ENCODE measurements at places on chromosomes 13 and 19.

- DNase-seq, result no peak
Measured at GRCh38 chr13:74771964-74772363, 637.8 kb upstream of the KLF12 start.

DNA sequence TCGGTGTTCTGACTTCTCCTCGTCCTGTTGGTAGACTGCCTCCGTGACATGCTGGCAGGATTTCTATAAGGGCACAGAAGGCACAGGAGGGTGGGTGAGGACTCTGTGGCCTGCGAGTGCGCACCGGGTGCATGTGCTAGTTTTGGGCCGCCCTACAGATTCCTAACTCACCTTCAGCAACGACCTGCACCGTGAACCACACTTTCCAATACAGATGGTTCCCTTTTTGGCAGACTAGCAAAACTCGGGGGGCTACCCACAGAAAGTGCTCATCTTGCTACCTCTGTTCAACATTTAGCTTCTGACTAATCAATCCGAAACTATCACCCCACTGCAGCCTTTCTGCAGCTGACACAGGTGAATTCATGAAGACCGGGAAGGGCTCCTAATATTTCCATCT is 14.1 kb upstream of the AMER2 start:
- DNase-seq, result no peak

GRCh38 chr13:112451512-112452379 is 75.6 kb downstream of the SPACA7 start:
- no peak for DNase-seq

DNA sequence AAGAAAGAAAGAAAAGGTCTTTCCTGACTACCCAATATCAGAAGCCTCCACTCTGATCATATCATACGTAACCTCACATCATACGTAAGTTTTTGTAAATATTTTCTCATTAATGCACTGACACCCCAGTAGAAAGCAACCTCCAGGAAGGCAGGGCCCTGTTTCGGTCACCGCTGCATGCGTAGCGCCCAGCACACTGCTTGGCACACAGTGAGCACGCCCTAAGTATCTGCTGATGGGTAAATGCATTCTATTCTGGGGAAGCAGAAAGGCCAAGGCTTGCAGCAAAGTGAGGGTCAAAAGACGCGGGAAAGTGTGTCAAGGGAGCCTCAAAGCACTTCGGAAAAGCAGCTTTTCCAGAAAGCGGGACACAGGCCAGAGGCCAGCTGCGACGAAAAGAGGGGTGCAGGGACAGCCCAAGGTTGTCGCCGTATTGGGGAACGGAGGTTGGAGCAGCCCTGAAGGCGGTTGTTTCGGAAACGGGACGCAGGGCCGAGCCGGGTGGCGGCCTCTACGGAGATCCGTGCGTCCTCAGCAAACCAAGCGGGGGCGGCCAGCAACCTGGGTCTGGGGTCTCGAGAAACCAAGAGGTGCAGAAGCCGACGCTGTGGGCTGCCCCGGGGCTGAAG is 463 bp downstream of the SUGP1 start:
- DNase-seq, result peak; percentile 15

GRCh38 chr13:96837809-96838208 is 156.5 kb downstream of the OXGR1 start:
- DNase-seq, result no peak

GRCh38 chr13:64470751-64471150 is 2759.4 kb downstream of the PCDH9 start:
- DNase-seq, result no peak

DNA sequence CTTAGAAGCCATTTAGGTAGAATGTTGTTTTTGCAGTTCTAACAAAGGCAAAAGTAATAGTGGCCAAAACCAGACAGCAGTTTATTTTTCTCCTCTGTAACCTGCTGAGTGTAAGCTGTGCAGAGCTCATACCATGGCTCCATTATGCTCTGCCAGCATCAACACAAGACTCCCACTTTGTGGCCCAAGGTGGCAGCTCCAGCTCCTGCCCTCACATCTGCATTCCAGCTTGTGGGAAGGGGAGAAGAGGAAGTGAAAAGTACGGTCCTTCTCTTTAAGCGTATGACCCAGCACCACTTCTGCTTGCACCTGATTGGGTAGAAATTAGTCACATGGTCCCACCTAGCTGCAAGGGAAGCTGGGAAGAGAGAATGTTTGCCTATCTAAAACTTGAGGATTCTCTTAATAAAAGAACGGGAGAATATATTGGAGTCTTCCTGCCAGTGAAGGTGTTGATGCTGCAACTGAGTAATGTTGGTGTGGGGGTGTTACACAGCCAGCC is 19.2 kb downstream of the ADGRE1 start:
- no peak for DNase-seq

DNA sequence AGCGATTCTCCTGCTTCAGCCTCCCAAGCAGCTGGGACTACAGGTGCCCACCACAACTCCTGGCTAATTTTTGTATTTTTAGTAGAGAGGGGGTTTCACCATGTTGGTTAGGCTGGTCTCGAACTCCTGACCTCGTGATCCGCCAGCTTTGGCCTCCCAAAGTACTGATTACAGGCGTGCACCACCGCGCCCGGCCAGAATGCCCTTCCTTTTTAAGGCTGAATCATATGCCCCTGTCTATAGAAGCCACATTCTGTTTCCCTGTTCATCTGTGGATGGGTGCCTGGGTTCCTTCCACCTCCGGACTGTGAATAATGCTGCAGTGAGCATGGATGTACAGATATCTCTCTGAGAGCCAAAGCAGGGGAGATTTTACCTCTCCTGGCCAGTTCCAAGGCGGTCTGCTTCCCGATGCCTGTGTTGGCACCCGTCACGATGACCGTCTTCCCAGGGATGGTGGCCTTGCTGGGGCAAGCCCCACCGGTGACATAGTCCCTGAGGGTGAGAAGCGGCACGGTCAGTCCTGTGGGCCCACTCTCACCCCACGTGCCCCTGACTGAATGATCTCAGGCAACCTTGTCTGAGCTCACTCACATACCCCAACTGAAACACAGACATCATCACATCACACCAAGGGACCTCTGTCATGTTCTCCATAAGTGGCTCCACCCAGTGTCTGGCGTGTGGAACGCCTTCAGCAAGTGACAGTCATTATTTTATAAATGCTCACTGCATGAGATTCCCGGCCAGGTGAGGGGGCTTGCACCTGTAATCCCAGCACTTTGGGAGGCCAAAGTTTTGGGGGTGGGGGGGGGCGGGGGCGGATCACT is 4.0 kb downstream of the RDH13 start:
- DNase-seq, result no peak

GRCh38 chr19:47628078-47628771 is 19.3 kb downstream of the BICRA start:
- no peak for DNase-seq

- no peak for DNase-seq
Measured at GRCh38 chr13:86878781-86879180, 792.4 kb upstream of the SLITRK5 start.

- DNase-seq, result no peak
Measured at GRCh38 chr19:6092329-6093286, 17.7 kb downstream of the RFX2 start.

DNA sequence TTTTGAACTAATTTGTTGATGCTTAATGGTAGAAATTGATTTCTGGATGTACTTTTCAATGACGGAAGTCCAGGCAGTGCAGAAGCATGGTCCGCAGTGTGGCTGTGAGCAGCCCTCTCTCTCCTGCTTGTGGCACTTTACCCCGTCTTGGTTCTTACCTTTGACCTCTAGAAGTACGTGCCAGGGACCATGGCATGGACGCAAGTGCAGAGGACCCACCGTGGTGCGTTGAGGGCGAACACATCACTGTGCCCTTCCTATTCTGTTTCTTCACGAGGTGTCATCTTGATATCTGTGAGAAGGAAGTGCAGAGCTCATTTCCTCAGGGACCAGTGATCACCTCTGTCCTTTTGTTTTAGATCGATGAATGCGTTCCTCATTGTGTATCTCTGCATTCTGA is 135.2 kb downstream of the ATP11A start:
- no peak for DNase-seq

- DNase-seq, result no peak
Measured at GRCh38 chr19:54790711-54791110, 12.7 kb upstream of the KIR2DL4 start.

DNA sequence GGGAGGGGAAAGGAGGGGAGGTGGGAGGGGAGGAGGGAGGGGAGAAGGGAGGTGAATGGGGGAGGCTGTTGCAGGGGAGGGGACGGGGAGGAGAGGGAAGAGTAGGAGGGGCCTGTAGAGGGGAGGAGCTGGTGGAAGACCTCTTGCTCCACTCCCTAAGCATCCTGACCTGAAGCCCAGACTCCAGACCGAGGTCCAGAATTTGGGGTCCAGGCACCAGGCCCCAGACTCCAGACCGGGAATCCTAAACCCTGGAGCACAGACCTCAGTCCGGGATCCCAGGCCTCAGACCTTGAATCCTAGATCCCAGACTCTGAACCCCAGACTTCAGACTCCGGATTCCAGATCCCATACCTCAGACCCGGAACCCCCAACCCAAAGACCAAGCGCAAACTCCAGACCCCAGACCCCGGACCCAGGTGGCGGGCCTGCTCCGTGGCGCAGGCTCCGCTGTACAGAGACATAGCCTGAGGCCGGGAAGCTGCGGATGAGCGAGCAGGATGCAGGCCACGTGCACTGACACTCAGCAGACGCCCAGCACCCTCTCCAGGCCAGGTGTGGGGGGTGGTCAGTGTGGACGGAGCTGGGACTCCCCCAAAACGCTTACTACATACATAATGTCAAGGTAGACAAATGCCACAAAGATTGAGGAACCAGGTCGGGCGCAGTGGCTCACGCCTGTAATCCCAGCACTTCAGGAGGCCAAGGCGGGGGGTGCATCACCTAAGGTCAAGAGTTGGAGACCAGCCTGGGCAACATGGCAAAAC is 710 bp upstream of the BTBD2 start:
- DNase-seq, result peak; percentile 71

- no peak for DNase-seq
Measured at GRCh38 chr19:58204566-58204965, 21.7 kb downstream of the ZNF274 start.

GRCh38 chr13:99366075-99366987 is 59.1 kb upstream of the GPR183 start:
- no peak for DNase-seq

DNA sequence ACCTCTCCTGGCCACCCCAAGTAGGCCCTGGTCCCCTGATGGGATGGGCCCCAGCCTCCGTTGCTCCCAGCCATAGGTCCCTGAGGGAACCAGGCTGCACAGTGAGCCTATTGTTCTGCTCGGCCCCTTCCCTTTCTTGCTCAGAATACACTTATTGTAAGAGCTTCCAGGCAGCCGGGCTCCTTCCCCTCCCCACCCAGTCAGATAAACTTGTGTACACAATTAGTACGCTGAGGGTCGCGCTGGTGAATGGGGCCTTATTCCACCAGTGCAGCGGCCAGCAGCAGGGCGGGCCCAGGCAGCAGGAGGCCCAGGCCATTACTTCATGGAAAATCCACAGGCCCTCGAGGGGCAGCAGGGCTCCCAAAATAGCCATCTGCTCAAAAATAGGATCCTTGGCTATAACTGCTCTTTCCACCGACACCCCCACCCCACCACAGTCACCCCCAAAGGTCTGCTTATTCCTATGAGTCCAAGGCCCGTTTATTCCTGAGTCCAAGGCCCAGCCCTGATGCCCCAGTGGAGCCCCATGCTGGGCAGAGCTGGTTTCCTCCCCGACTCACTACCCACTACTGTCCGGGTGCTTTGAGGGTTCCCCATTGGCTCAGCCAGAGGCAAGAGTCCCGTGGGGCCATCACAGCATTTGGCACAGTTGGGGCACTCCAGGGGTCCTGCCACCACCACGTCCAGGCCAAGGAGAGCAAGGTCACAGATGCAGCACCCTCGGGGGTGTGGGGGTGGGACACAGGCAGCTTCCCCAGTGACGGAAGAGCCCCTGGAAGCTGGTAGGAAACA is 22.1 kb downstream of the CAPN12 start:
- no peak for DNase-seq

- DNase-seq, result no peak
Measured at GRCh38 chr19:39602224-39602623, at the start of gene LGALS13. Gene LGALS13, plus strand, starts transcription at chr19:39602524. Its CDS starts 45 bp downstream, at chr19:39602569.

- peak; percentile 34 for DNase-seq
Measured at GRCh38 chr13:79451500-79451962, 29.4 kb upstream of the NDFIP2 start.

GRCh38 chr13:45827318-45827717 is 24.2 kb downstream of the SIAH3 start:
- no peak for DNase-seq

DNA sequence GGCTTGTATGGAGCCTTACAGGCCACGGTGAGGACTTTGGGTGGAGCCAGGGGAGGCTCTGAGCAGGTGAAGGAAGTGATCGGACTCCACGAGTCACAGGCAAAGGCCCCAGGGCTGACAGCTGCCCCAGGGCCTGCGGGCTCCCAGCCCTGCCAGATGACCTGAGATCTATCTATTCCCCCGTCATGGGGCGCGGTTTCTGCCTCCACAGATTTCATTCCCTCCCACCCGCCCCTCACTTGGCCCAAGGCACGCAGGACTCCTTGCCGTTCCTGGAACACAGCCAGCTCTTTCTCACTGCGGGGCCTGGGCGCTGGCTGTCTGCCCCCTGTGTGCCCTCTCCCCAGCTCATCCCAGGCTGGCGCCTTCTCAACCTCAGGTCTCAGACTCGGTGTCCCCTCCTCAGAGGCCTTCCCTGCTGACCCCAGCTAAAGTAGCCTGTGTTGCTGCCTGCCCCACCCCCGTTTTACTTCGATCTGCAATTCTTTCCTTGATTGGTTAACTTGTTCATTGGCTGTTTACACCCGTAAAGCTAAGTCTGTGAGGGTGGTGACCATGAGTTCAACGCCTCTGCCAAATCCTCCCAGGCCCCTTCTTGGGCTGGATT is 13.9 kb upstream of the PAK4 start:
- no peak for DNase-seq

DNA sequence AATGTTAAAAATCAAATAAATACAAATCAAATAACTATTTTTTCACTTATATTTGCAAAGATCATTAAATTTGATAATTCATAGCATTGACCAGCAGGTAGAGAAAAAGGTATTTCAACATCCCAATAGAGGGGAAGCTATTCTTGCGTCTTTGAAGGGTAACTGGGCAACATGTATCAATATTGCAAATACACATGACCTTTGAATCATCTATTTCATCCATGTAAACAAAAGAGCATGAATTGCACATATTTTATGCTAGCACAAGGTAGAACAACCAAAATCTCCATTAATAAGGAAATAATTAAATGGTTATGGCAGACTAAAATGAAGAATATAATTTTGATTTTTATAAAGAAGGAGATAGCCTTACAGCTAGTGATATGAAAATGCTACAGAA is 372.8 kb downstream of the GPC5 start:
- DNase-seq, result no peak

- no peak for DNase-seq
Measured at GRCh38 chr13:107906131-107906530, 309.2 kb downstream of the LIG4 start.

DNA sequence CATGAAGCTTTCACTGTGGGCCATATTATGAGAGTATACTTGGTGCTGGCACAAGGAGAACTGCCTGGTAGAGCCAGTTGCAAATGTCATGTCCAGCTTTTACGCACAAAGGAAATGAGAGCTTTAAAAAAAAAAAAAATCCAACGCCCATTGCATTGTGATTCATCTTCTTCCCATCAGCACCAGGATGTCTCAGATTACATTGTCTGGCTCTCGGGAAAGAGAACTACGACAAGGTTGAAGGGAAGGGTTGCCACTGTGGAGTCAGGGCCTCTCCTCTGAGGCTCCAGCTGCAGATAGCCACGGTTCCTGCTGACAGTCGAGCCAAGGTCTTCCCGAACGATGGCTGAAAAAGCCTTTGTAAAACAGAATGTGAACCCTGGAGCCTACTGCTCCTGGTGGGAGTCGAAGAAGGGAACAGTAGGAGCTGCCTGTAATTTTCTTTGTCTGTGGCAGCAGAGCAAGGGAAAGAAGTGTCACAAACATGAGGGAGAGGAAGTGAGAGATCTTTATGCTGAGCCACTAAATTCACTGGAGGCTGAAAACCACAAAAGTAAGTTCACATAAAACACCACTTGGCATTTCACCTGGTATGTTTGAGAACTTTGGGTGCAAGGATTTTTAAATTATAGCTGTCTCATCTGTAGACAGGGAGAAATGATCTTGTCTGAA is 704.7 kb downstream of the DIAPH3 start:
- DNase-seq, result no peak
